GM04504 (cell line): ENCODE measurements at places on chromosomes 16 and 17.

DNA sequence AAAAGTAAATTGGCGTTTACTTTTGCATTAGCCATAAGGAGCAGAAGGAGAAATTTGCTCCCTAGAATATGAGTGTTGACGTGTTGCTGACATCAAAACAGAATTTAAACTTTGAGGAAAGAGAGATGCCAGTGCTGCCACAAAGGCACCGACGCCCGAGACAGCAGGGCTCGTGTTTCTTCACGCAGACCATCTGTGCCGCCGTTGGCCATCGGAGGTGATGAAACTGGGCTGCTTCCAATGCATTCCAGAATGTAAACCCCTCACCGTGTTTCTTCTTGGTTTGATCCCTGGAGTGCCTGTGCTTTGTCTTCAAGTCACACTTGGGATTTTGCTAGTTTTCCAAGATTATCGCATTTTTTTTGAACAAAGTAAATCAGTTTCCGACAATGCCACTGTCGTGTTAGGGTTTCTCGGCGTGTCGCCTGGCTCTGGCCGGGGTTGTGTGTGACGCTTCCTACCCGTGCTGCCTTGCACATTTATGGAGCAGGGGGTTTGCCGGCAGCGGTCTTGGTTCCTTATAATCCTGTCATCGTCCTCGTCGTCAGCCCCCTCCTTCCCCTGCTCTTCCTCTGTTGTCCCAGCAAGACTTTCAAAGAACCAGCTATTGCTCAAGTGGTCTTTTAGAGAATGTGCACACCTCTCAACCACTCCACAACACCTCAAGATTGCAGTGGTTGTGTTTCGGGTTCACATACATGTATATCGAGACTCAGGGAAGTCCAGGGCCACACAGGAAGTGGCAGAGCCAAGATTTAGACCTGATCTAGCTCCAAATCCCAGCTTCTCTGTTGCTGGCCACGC lies 103.9 kb downstream of the METRNL start:
- DNase-seq, result no peak

- DNase-seq, result no peak
Measured at GRCh38 chr17:20291853-20292252, 175.5 kb downstream of the LGALS9B start.

- DNase-seq, result no peak
Measured at GRCh38 chr17:17499402-17500145, 3.4 kb upstream of the RASD1 start.

GRCh38 chr17:15456972-15457722 lies 10.3 kb downstream of the CDRT4 start:
- peak; percentile 97 for DNase-seq

GRCh38 chr16:88882358-88883030 lies 16.0 kb upstream of the PABPN1L start:
- no peak for DNase-seq

GRCh38 chr16:9264067-9264466 lies 172.6 kb downstream of the HAPSTR1 start:
- no peak for DNase-seq
